ENCODE measurements at places on chromosomes 7 and 10.

GRCh38 chr10:59276133-59276532, 86.2 kb downstream of the FAM13C start:
- no peak for DNase-seq

DNA sequence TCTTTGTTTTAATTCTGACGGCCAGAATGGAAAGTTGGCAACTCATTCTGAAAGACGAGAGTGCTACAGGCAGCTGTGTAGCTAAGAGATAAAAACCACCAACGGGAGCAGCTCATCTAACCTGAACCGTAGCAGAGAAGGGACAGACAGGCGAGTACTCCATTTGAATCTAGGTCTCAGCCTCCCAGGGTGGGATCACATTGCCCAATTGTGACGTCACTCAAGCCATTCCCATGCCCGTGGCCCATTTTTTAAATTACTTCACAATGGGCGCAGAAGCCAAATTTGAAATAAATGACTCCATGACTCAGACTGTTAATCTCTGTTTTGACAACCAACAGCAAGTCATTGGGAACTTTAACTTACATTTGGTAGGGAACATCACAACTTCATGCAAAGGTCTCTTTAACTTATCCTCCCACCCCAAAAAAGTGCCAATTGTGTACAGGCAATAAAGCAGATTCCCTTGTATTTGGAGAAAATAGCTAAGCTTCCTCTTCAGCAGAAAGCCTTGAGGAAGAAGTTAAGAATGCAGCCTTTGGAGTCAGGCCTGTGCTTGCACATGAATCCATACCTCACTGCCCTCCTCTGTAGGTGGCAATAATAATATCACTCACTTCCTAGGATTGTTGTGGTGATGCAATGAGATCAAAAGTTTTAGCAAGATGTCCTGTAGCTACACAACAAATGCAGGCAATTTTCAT, 93.2 kb upstream of the KIF5B start:
- DNase-seq = peak; percentile 43

GRCh38 chr10:121189066-121189465, 337.9 kb downstream of the WDR11 start:
- no peak for DNase-seq

- DNase-seq = no peak
These were observed 3.5 kb upstream of the SLC35B4 start for GRCh38 chr7:134320201-134320600.

DNA sequence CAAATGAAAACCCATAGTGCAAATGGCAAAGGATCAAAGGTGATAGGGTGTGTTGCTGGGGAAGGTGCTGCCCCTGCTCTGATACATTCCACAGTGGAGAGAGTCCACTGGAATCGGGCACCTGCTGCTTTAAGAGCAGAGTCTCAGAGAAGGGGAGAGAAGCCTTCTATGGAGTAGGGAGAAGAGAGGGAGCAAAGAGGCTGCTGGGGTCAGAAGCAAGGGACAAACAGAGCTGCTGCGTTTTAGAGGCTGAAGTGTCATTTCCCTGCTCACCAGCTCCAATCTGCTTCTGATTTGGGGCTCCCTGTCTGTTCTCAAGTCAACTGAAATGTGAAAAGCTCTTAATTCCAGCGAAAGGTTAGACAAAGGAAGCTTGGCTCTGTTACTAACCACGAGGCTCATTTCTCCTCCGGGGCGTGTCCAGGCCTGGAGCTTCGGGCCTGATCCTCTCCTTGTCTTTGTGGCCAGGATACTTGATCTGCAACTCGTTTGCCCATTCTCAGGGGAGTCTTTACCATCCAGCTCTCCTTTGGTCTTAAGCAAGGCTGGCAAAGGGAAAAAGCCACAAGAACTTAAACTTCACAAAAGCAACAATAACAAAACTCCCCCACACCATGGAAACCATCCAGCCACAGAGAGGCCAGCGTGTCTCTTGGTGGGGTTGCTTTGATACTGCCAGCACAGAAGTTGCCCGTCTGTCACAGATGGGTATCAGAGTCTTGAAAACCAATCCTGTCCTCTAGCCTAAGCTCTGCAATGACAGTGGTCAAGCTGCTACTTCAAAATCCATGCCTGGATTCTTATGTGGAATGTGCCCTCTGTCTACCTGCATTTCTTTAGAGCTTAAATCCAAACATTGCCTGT, 692.6 kb downstream of the SUGCT start:
- no peak for DNase-seq

GRCh38 chr7:137539111-137539715, 195.7 kb upstream of the PTN start:
- DNase-seq = no peak

DNA sequence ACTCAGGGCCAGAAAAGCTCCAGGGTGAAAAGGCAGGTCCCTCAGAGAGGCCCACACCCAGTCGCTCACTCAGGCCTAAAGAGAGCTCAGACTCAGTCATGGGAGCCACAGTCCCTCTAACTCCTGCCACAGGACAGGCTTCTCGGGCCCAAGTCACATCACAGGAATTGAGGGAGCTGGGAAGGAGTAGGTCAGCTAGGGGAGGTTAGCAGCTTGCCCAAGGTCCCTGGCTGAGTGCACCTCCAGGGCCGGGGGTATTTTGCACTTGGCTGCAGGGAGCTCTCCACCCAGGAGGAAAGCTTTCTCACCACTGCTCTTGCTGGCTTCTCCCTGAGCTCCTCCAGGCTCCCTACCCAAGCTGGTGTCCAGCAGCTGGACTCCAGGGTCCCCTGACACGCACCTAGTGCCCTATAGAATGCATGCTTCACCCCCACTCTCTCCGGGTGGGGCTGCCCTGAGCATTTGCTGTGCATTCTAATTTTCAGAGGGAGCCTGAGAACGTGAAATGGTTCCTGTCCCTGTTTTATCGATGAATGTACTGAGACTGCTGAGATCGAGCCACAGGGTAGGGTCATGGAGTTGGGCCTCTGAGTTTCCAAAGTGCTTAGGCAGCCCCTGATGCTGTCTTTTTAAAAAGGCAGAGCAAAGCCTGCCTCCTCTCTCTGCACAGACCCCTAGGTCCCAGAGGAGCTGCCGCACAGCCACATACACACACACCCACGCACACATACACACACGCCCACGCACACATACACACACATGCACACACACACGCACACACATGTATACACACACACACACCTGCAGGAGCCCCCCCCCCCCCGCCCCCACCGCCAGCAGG, 37.9 kb upstream of the RET start:
- no peak for DNase-seq

DNA sequence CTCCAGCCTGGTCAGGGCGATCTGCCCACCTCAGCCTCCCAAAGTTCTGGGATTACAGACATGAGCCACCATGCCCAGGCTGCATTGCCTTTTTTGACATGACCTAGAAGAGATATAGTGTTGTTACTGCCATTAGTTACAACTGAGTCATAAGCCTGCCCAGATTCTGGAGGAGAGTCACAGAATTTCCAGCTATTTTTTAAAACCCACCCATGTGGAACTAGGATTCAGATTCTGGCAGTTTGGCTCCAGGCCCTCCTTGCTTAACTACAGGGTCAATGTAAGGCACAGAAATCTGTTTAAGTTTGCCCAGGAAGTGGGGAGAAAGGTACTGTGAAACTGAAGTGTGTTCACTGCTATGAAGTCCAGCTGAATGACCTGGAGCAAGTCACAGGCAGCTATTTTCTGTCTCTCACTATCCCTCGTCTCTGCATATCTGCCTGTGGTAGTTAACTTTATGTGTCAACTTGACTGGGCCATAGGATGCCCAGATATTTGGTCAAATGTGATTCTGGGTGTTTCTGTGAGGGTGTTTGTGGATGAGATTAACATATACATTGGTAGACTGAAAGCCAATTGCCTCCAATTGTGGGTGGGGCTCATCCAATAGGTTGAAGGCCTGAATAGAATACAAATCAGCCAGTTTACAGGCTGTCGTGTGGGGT, 8.4 kb upstream of the MARVELD1 start:
- DNase-seq = no peak

DNA sequence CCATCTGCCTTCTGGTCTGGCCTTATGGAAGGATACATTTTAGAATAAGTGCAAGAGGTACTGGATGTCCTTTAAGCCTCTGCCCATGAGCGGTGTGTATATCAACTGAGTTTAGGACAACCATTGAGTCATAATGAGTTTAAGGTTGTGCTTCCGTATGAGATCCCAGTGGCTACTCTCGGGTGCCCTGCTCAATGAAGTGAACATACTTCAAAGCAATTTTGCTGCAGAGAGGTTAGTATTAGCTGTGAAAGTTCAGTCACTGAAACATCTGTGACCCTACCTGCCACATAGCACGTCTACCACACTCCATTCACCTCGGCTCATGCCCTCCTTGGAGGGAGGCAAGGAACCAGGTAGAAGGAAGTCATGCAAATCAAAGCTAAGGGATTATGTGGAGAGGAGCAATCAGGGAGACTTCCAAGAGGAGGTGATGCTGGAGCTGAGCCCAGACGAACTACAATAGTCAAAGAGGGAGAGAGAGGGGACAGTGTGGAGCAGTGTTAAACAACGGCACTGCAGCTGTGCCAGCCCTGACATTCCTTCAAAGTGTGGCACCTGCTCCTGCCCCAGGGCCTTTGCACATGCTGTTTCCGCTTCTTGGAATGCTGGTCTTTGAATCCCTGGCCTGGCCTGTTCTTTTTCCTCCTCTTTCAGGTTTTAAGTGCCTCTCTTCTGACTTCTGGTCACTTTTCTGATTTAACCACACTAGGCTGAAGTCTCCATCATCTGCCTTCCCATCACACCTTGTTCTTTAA, 25.4 kb downstream of the BTBD16 start:
- DNase-seq = no peak

DNA sequence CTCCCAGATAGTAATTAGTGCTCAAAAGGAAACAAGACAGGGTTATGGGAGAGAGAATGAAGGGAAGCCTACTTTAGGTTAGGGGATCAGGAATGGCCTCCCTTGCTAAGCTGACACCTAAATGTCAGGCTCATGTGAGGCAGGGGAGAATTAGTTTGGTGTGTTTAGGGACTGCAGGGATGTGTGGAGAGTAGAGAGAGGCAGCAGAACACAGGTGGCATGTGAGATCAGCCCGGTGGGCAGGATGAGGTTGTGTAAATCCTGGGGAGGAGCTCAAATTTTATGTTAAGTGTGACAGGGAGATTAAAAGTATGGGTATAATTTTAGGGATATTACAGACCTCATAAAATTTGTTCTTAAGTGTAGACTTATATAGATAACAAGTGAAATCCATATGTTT, 56.2 kb upstream of the ZNF438 start:
- DNase-seq = no peak

- DNase-seq = no peak
These were observed 166.3 kb upstream of the AHR start for GRCh38 chr7:17131983-17132655.

Data from activated CD4-positive, alpha-beta T cell treated with anti-CD3 and anti-CD28 coated beads, Interleukin-2, amount 50 U/mL, for 48 hours (primary cell).